Cardiac septum (tissue), 1 donor: ENCODE measurements at places on chromosomes 4 and X. TPM values are rescaled to one million over a fixed set of nuclear protein-coding genes. Genes with fewer than 3 reads are reported as not detected.

DNA sequence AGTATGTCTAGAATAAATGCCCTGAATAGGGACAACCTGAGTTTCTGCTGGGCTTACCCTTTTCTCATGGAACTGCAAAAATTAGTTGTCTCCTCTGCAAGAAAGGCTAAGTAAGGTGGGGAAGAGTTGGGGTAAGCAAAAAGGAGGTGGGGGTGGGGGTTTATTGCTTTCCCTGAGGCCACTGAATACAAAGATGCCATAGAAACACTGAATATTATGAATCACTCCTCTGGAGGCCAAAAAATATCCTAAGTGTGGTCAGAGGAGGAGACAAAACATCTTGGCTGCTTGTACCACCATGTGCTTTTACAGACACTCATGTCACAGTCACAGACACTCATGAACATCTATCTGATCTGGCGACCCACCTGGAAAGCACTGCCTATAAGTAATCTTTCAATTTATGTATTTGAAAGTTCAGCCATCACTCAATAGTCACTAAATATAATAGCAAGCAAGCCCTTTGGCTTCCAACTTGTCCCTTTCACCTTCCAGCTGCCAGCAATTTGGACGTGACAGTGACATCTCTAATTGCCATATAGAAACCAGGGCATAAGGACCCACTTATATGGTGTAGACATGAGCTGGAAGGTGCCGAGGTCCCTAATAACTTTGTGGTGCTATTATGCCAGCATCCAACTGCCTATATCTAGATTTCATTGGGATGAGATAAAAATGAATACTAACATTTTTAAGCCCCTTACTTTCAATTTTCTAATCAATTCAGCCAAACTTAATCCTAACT, 122.7 kb upstream of the CBR4 start:
- DNase-seq, result no peak

DNA sequence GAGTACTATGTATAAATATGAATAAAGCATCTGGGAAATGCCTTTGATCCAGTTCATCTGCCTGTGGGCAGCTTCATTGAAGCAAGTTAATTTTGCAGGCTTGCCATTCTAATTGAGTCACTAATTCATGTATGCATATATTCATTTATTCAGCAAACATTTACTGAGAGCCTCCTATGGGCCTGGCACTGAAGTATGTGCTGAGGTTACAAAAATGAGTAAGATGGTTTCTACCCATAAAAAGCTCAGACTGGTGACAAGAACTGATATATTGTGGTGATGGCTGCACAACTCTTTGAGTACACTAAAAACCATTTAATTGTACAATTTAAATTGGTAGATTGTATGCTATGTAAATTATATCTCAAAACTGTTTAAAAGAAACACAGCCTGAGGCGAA, 1.1 kb upstream of the MRPL1 start:
- DNase-seq, result no peak

PAK3 gene
- 0.78 TPM for total RNA-seq

DNA sequence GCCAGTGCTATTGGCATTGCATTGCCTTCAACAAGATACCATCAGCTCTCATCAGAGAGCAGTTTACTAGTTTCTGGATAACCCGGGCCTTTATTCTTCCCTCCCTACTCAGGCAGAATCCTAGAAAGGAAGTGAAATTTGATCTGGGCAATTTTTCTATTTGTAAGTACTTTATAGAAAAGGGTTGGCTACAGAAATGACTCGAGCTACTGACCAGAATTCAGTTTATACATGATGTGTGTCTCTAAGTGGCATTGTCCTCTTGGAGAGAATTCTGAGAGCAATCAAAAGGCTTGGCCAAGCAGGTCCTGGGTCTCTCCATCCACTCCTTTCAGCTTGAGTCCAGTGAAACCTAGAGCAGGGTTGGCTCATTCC, 192.7 kb upstream of the LEF1 start:
- DNase-seq, result no peak
